Stimulated activated CD4-positive, alpha-beta T cell treated with anti-CD3 and anti-CD28 coated beads, Interleukin-2, amount 100 ng/mL, for 24 hours (primary cell): ENCODE measurements at places on chromosomes 7 and 10.

DNA sequence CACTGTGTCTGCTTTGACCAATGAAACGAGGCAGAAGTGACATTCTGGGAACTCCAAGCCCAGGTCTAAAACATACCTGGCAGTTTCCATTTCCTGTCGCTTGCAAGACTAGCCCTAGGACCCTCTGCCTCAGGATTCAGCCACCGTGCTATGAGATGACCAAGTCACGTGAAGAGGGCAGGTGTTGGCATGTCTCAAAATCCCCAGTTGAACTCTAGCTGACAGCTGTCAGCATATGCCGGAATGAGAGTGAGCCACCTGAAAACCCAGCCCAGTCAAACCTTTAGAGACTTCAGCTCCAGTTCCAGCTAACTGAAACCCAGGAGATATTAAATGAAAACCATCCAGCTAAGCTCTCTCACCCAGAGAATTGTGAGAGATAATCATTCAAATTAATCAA, 89.9 kb upstream of the PPP1R3A start:
- DNase-seq = no peak

DNA sequence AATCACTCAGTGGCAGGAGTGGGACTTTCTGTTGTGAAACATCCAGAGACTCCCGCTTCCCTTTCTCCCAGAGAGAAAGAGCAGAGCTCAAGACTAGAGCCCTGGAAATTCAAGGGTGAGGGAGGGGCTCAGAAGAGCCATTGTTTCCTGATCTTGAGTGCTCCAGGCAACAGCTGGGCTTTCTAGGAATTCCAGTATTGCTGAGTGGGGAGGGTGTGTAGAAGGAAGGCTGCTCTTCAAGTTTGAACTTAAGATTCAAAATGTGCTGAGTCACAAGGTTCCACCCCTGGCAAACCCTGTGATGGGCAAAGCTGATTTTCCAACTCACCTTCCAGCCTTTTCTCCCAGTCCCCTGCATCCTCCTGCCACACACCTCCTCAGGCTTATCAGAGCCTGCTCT, 42.3 kb upstream of the MSRB2 start:
- no peak for DNase-seq

DNA sequence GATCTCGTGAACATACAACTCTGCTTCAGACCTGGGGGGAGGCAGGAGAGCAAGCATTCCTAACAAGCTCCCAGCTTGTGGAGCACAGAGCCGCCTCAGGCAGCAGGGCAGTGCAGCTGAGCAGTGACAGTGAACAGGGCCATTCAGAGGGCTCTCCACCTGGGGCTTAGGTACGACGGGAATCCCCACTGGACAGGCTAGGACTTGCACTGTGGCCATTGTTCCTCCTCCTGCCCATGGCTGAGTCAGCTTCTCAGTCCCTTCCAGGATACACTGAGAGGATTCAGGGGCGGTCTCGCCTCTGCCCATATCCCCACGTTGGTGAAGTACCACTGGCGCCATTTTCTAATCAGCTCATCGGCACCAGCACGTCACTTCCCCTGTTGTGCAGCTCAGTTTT, 71.1 kb downstream of the FIGNL1 start:
- no peak for DNase-seq

GRCh38 chr7:157955348-157955999, 618.7 kb downstream of the DNAJB6 start:
- DNase-seq = no peak

- no peak for DNase-seq
Observed at GRCh38 chr7:111753968-111754367, 191.7 kb upstream of the IMMP2L start.

- no peak for DNase-seq
Observed at GRCh38 chr7:77246026-77246640, 46.5 kb upstream of the FGL2 start.

DNA sequence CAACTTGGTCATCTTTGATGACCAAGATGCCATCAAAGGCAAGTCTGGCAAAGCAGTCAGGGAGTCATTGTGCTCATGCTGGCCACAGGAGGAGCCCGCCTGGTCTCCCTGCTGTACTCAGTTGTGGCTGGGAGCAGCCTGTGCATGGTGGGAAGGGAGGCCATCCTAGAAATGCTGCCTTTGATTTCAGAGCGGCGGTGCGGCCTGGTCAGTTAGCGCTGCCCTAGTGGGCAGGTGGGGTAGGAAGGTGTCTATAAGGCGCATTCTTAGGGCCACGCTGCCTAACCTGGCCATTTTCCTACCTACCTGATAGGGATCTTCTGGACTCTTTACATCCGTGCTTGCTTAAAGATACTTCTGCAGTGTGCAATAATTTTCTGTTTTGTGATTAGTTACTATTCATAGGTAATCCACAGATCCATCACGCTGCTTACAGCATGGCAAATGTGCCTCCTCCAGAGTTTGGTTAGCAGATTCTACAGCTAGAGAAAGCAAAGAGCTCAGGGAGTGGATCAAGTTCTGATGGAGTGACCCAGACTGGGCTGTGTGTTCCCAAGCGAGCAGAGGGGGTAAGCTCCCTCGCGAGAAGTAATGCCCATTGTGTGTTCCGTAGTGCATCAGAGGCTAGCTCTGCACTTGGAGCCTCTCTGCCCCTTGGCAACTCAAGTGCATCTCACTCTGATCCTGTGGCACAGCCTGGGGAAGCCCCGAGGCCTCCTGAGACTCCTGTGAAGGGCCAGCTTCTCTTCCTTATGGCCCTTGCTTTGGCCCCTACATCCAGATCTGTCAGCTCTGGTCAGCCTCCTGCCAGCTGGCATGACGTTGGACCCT, 970.1 kb upstream of the ZNF722 start:
- DNase-seq = no peak

GRCh38 chr7:691361-692045, 35.0 kb upstream of the DNAAF5 start:
- DNase-seq = no peak

GRCh38 chr10:121525251-121526134, 72.8 kb downstream of the FGFR2 start:
- no peak for DNase-seq

DNA sequence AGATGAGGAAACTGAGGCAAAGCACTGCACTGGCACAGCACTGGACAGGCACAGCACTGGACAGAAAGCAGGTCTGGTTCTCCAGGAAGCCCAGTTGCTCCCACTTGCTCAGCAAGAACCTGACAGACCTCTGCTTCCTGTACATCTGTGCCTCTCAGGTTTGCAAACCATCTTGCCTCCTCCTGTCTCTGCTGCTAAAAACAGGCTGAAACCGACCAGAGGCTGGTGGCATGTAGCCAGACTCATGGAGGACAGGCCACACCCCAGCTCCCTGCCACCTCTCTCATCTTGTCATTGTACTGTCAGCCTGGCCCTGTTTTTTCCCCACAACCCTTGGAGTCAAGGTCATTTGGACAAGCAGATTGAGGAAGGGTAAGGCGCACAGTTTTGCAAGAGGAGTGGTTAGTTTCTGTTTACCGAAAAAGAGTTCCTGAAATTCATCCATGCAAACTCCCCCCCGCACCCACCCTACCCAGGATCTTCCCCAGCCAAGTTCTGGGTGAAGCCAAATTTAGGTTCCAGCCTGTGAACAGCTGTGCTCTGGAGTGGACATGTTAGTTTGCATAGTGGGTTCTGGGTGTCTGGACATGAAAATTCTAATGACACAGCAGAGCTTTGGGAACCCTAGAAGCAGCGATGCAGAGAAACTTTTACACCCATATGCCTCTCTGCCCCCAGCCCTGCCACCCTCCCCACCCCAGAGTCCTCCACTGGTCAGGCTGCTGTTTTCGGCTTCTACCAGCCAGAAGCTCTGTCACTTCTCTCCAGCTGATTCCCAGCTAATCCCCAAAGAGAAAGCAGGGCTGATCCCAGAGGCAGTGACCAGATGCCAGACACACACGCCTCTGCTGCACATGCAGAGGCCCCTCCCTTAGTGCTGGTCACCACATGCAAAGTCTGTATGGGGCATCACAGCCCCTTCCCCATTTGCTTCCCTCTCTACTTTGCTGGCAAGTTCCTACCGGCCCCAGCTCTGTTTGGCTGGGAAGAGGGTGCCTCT, 8.5 kb upstream of the C10orf105 start:
- DNase-seq = peak; percentile 62

GRCh38 chr7:124376111-124376510, 343.2 kb upstream of the TMEM229A start:
- no peak for DNase-seq
